Upper lobe of right lung (tissue), 1 donor: ENCODE measurements at places on chromosomes 4 and X. TPM values are rescaled to one million over a fixed set of nuclear protein-coding genes. Genes with fewer than 3 reads are reported as not detected.

DNA sequence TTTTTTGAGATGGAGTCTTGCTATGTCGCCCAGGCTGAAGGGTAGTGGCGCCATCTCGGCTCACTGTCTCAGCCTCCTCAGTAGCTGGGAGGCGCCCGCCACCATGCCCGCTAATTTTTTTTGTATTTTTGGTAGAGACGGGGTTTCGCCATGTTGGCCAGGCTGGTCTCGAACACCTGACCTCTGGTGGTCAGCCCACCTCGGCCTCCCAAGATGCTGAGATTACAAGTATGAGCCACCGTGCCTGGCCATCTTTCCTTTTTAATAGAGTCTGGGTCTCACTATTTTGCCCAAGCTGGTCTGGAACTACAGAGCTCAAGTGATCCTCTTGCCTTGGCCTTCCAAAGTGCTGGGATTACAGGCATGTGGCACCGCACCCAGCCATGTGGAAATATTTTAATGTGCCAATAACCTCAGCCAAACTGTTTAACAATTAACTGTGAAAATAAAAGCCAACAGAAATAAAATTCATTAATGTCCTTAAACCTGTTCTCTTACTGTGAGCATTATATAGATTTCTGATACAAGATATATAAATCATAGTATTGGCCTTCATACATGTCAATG lies 16.3 kb downstream of the PDS5A start:
- peak; percentile 20 for DNase-seq

DNA sequence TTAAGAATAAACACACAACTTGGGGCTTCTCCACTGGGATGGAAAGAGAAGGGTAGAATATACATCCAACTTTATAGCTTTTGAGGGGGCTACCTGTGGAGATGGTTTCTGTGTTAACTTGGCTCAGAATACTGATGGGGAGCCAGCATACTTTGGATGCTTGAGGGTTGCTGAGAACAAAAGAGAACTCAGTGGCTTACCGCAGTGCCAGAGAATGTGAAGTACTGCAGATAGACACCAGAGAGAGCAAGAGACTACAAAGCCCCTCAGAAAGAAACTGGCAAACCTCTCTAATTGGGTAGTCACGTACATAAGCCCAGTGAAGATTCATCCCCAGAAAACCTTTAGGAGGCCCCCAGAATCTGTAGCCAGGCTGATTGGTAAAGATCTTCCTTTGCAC lies 214.4 kb downstream of the DCHS2 start:
- no peak for DNase-seq

GRCh38 chrX:147550217-147550616 lies 361.5 kb upstream of the FMR1 start:
- DNase-seq: no peak

DNA sequence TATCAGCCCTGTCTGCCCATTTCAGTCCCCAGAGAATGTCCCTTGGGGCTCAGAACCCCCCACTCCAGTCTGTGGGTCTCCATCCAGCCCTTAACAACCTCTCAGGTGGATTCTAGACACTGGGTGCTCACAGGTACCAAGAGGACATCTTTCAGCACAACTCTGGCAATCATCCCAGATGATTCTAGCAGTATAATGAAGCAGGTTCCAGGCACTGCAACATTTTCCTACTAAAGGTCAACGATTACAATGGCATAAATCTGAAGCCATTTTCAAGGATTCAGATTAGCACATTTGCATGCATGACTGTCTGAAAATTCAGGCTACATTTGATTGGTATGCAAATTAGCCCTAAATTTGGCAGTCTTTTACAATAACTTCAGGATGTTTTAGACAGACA lies 10.0 kb downstream of the SLC2A9 start:
- DNase-seq: no peak

DNA sequence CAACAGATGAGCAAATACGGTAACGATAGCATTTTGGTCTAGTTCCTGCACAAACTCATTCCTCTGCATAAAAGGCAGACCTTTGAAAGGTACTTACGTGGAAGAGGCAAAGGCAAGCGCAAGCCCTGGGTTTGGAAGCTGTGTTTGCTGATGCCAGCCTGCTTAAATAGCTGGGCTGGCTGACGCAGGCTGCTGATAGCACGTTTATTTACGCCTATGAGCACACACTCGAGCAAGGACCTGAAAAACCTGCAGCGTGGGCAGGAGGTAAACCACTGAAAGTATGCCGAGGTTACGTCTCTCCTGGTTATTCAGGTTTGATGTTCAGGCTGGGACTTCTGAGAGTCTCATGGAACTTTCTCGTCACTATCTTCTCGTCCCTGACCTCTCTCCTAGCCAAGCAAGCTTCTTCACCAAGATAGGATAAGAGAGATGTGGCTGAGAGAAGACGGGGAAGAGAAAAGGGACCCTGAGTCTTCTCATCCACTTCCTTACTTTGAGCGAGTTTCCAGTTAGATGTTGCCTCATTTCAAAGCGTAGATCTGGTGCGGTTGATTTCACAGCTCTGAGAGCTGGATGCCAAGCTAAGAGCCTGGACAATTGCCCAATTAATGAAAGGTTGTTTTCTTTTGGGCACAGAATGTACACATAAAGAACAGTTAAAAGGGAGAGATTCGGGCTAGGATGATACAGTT lies at the start of gene HOPX:
Gene HOPX (minus strand): TSS at position 139 of the 695 bp plus-strand sequence. CDS start 23,480 bp downstream, outside the sequence.
- peak; percentile 86 for DNase-seq

GRCh38 chrX:47146121-47146935 lies 1.3 kb downstream of the RBM10 start:
- DNase-seq: no peak

- no peak for DNase-seq
Measured at GRCh38 chrX:10526451-10526850, 93.9 kb downstream of the MID1 start.

GRCh38 chr4:20532116-20532790 lies 168.0 kb upstream of the PACRGL start:
- DNase-seq: no peak

GRCh38 chr4:112156553-112156952 lies 11.3 kb downstream of the FAM241A start:
- no peak for DNase-seq

GRCh38 chr4:17367201-17367600 lies 144.7 kb downstream of the QDPR start:
- no peak for DNase-seq

GRCh38 chr4:41360921-41361793 lies 104.4 kb downstream of the UCHL1 start:
- DNase-seq: peak; percentile 74

- DNase-seq: peak; percentile 49
Measured at GRCh38 chr4:74365761-74366160, 816 bp downstream of the EREG start.

GRCh38 chr4:74044677-74045076 lies 6.2 kb upstream of the CXCL3 start:
- no peak for DNase-seq

- DNase-seq: no peak
Measured at GRCh38 chr4:168138143-168138542, 45.8 kb downstream of the ANXA10 start.

GRCh38 chr4:76569706-76570105 lies 134.7 kb downstream of the SHROOM3 start:
- no peak for DNase-seq

- no peak for DNase-seq
Measured at GRCh38 chr4:129176864-129177263, 80.9 kb downstream of the C4orf33 start.

DNA sequence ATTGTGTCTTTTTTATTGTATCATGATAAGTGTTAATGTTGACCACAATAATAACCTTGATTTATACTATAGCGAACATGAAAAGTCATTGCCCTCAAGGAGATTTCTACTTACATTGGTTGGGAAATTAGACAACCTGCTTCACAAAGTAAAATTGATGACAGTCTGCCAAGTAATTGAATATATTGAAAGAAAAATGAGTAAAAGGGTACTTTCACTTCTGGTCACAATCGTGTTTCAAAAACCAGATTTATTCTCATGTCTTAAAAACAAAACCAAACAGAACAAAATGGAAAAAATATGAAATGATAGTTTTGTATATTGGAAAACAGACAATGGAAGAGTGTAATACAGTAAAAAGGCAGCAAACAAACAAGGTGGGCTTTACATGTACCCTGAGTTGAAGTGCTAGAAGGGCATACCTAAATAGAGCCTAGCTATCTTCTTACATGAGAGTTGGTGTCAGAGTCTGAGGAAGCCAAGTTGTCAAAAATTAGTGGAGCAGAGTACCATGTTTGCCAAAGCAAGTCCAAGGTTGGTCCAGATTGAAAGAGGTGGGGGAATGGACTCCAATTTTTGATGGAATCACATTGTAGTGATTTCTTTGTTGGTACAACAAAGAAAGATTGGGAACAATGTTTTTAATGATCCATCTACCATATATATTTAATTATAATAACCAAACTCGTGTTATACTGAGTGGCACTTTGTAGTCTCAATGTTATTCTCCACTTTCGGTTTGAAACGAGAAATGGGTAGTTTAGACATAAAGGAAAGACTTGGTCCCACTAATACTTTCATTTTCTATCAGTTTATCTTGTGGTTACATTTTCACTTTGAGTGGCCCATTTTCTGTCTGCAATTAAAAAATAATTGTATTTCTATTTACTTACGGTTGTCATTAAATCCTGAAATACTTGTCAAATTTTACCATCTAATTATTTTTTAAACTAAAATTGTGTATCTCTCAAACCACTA lies 775.6 kb downstream of the STIM2 start:
- DNase-seq: no peak

- no peak for DNase-seq
Measured at GRCh38 chr4:116122124-116122523, 963.3 kb downstream of the TRAM1L1 start.

GRCh38 chr4:128907981-128908380 lies 98.5 kb downstream of the JADE1 start:
- no peak for DNase-seq

DNA sequence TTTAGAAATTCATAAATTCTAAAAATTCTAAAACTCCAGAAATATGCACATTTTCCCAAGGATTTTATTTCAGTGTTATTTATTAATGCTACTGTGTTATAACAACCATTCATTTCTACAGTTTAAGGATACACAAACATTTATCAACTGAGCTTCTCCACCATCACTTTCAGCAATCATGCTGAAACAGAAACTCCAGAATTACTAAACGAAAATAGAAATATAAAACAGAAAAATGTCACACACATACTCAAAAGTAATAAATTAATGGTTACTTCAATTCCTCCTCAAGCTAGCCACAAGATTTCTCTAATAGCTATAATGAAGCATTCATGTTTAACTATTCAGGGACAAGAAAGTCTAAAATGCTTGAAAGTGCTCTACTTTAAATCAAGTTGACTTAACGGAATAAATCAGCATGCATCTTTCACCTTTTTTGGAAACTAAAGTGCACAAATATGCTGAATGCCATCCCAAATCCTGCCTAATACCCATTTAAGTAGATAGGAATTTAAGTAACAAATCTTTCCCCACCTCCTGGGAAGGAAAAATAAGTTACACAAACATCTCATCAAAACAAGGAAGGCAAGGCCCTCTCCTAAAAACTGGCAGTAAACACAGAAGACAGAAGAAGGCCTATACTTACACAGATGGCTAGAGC lies 563 bp downstream of the FAM13A start:
- DNase-seq: no peak

- DNase-seq: no peak
Measured at GRCh38 chr4:113272523-113272922, 223.1 kb downstream of the ANK2 start.

GRCh38 chrX:8179656-8180055 lies 8.6 kb upstream of the VCX2 start:
- no peak for DNase-seq

GRCh38 chrX:74420196-74421035 lies 877 bp upstream of the SLC16A2 start:
- peak; percentile 79 for DNase-seq

- DNase-seq: no peak
Measured at GRCh38 chr4:164252286-164252685, 501.6 kb upstream of the SMIM31 start.

DNA sequence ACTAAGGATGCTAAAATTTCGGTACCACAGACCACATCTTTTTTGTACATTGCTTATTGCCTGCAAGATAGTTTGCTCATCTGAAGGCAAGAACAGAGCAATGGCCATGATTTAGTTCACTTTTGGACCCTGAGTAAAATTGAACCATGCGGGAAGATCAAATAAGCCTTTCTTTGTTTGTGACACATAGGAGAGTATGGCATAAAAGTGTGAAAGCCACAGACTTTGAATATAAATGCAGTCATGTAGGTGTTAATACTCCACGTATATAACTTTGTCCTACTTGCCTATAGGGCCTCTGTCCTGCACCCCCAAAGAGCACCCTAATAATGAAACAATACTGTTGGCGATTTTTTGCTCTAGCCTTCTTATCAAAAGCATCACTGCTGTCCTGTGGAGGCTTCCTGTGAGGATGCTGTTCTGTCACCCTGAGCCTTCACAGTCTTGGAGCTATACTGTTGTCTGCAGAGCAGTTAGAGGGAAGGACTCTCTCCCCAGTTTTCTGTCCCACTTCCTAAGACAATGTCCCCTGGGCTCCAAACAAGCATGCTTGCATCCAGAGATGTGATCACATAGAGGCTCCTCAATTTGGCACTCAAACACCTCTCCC lies 10.2 kb upstream of the CXCL13 start:
- no peak for DNase-seq

GRCh38 chrX:19721726-19722370 lies 165.6 kb downstream of the SH3KBP1 start:
- DNase-seq: peak; percentile 64

GRCh38 chr4:65658117-65658516 lies 12.2 kb downstream of the EPHA5 start:
- DNase-seq: no peak

DNA sequence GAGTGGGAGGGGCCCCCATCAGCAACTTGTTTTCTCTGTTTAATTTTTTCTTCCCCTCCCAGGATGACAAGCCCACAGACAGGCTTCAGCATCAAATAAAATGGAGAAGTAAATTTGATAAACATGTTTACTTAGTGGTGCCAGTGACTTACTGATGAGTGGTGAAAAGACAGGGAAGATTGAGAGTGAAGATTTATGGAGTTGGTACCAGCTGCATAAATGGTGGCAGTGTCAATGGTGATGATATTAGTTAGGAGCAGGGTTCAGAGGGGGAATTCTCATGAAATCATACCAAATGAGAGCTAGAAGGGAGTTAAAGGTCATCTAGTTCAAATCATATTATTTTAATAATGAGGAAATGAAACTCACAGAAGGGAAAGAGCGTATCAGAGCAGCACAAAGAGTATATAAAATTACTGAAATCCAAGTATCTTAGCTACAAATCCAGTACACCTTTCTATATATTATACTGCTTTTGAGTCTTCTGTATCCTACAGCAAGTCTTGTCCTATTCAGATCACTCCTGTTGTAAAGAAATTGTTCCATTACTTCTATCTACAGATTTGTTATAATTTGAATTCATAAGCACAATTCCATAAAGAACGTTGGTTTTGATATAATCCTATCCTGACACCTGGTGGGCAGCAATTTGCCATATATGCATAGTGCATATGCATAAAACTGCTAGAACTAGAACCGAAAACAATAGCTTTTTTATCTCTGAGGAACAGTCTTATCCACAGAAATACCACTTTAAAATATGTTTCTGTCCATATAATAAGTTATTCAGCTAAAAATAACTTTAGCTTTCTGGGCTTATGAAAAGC lies 5.0 kb downstream of the P2RY10 start:
- DNase-seq: no peak

The WFS1 gene
- total RNA-seq: 110 TPM

The TIMP1 gene
- 324 TPM for total RNA-seq

The ARHGAP6 gene
- total RNA-seq: 17.1 TPM

The PRRG3 gene
- 1.4 TPM for total RNA-seq

The ZRSR2 gene
- total RNA-seq: 9.5 TPM

The RBMXL3 gene
- total RNA-seq: not detected

The NFKB1 gene
- 48.8 TPM for total RNA-seq

The ENPEP gene
- total RNA-seq: 7.5 TPM

The PF4V1 gene
- not detected for total RNA-seq
